ENCODE measurements at places on chromosomes 16 and 17.

DNA sequence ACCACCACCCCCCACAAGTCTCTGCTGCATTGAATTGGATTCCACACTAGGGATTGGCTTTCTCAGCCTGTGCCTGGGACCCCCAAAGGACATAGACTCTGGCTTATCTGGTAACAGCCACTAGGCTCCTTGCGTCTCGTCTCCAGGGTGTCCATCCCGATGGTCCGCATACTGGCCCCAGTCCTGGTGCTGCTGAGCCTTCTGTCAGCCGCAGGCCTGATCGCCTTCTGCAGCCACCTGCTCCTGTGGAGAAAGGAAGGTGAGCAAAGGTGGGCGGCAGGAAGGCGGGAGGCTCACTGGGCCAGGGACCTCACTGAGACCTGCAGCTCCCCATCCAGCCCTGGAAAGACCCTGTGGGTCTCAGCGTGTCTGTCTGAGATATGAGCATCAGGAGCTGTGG is 8.1 kb downstream of the CD300LG start:
- no peak for DNase-seq

DNA sequence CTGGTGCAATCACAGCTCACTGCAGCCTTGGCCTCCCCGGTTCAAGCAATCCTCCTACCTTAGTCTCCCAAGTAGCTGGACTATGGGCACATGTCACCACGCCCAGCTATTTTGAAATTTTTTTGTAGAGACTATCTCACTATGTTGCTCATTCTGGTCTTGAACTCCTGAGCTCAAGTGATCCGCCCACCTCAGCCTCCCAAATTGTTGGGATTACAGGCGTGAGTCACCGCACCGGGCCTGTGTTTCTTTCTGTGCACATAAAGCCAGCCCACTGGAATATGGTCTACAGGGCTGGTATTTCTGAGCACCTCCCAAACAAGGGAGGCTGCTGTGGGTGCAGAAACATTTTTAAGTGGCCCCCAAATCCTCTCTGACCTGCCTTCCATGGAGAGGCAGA is 8.4 kb downstream of the TMEM95 start:
- DNase-seq = no peak

DNA sequence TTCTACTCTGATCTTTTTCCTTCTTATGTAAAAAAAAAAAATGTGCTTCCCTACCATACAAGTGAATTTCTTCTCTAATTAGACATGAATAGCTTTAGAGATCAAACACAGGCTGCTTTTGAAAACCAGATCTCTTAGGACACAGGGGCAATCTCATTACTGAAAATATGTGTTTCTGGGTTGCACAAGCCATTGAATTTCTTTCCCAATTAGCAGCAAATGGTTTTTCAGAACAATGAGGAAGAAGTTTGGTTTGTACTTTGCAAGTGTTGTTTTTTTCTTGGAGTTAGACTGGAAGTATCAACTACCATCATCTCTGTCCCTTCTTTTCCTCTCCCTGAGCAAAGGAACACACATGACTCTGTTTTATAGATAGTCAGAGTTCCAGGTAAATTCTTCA is 5.6 kb upstream of the ANKS4B start:
- DNase-seq = no peak

GRCh38 chr17:970364-970763 is 9.2 kb downstream of the NXN start:
- DNase-seq = no peak

DNA sequence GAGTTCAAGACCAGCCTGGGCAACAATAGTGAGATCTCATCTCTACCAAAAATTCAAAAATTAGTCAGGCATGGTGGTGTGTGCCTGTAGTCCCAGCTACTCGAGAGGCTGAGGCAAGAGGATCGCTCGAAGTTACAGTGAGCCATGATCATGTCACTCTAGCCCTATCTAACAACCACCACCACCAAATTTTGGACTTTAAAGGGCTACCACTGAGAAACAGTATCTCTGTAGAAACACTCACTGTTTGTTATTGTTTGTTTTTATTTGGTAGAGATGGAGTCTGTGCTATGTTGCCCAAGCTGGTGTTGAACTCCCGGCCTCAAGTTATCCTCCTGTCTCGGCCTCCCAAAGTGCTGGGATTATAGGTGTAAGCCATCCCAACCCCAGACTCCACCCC is 1.3 kb upstream of the UBALD2 start:
- DNase-seq = no peak

DNA sequence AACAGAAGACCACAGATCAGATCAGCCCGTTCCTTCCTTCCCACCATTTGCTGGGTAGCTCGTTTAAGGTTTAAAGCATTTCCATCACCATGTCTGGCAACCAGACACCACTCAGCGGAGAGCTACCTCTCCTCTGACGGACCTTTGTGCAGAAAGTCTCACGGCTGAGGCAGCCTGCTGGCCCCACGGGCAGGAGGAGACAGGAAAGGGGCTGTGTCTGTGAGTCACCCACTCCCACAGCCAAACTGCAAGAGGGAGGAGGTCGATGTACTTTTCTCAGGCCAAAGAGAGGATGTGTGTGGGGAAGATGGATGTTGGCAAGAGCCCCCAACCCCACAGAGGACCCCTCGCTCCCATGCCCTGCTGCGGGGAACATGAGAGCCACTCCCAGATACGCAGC is 92.1 kb downstream of the ZNF423 start:
- DNase-seq = no peak

DNA sequence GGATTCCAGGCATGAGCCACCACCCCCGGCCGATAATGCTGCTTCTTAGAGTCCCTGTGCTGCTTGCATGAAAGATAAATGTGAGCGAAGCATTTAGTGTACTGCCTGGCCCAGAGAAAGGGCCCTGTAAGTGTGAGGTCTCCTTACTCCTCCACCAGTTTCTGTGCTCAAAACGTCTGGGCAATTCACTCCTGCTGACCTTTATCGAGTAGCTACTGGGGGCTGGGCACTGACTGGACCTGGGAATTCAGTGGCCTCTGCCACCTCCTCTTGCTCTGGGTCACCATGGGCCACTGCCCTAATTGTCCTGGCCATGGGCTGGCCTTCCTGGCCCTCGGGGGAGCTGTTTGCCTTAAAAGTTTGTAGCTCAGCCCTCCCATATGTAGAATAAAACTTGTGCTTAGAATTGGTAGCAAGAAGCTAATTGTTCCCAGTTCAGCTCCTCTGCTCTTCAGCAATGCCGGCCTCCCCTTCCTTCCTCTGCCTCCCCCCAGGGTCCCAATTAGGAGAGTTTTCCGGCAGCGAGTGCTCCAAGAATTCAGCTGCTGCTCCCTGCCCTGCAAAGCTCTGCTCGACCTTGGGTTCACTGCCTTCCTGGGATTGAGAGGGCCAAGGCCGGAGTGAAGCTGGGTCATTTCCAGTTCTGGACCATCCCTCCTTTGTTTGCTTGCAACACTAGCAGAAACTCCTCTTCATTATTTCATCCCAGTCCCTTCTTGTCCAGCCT is 98.9 kb upstream of the CDC42EP4 start:
- DNase-seq = no peak

GRCh38 chr16:59719121-59719520 is 985.0 kb upstream of the GOT2 start:
- no peak for DNase-seq

DNA sequence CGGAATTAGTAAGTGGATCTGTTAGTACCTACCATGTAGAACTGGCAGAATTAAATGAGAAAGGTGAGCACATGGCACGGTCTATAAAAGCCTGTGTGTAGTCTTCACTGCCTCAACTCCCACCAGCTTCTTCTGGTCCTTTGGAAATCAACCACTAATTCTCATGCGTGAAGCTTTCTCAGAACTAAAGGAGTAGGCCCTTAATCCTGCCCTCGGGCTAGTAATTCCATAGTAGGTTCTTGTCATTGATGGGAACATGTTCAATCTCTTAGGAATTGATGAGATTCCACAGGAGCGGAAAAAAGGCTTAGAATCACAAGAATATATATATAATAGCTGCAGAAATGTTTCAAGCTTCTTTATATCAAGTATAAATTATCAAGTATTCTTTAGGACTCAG is 21.7 kb downstream of the CDR2 start:
- no peak for DNase-seq

DNA sequence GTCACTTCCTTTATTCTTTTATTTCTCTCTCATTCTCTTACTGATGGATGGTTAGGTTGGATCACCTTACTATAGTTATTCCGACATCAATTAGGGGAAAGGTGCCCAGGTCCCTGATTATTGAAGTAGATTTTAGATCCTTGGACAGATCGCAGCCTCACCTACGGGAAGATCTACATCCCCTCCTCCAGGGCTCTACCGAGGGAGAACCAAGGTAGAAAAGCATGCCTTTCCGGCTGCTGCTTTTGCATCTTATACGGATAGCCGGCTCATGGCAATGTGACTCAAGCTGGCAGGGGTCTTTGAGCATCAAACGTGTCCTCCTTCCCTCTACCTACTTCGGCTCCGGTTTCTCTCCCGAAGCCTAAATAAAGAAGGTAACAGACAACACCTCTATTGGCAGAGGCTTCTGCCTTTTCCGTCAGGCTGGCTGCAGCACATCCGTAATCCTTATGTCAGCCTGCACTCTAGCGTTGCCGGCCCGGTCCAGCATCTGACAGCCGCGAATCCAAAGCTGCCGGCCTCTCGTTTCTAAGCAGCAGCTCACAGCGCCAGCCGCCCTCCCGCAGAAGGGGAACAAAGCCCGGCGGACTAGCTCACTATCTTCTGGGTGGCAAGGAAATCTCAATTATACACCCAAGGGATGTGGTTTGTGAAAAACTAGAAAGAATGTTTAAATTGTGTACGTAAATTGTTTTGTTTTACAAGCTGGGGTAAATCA is 46.9 kb downstream of the IRX6 start:
- DNase-seq = no peak

DNA sequence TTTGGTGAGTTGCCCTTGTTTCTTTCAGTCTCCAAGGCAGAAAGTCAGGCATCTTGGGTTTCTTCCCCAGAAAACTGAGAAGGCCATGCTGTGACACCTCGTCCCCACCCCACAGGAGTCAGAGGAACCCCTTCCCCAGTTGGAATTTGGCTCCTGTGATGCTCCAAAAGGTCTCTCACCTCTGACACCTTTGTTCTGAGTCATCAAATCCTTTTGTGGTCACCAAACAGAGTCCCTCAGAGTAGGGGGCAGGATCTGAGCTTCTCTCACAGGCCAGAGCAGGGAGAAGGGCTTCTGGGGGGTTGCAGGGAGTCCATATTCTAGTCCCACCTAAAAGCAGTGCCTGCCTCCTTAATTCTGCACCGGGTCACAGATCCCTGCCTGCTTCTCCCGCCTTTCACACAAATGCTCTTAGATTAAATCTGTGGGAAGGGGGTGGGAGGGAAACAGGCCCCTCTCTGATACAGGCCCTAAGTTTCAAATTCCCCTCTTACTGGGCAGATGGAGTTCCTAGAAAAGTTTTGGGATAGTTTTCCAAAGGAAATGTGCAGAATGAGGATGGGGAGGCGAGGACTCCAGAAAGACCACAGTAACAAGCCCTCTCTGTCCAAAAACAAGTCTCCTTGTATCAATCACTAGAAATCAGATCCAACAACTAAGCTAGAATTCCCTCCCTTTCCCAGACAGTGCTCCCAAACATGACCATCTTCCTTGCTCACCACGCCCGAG is 1.3 kb downstream of the PHOSPHO1 start:
- DNase-seq = no peak

GRCh38 chr17:68509141-68510057 is 2.8 kb upstream of the PRKAR1A start:
- no peak for DNase-seq

DNA sequence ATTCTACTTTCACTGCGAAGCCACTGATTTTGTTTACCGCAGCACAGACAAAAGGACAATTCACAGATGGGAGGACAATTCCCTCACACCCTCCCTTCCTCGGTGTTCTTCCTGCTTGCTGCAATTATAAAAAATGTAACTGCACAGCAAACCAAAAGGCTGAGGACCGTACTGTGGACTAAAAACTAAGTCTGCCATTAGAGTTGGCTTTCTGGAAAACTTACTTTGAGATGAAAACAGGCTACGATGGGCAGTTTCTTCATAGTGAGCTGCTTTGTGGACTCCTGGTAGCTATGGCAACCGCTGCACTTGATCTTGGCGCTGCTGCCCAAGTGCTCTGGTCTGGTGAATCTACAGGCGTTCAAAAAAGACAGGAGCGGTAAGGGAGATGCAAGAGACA is 35.2 kb downstream of the USP22 start:
- DNase-seq = no peak

DNA sequence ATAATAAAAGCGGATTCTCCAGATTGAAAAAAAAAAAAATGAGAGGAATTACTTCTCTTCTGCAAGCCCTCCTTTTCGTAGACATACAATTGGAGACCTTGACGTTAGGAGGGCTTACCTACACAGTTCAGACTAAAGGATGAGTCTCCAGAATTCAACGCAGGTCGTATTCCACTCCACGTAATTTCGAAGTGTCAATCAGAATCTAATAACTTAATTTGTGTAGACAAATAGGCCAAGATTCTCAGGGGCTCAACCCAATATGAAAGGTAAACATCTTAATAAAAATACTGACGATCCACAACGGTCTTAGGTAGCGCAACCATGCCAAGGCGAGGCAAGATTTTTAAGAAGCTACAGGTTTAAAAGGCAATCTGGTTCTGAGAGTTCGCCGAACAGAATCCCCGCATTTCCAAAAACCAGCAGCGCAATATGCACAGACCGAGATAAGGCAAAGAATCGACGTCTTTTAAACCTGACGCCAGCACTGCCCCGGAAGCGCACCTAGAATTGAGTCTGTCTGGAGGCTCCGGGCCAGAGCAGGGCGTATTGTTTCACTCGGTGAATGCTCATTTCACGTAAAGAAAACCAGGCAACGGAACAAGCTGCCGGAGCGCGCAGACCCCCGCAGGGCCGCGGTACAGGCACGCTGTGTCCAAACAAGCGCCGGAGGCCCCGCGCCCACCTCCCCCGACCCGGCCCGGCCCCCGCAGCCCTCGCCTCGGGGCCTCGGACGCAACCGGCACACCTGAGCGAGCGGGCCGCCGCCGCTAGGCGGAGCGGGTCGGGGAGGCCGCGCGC is 623 bp downstream of the MBTPS1 start:
- peak; percentile 11 for DNase-seq

Data from KG1 (cell line).